ENCODE measurements at places on chromosomes 2 and 18. TPM values are rescaled to one million over a fixed set of nuclear protein-coding genes. Genes with fewer than 3 reads are reported as not detected.

- DNase-seq = no peak
These were observed 702.9 kb upstream of the ACVR2A start for GRCh38 chr2:147141930-147142329.

The FAM237A gene
- not detected for total RNA-seq

DNA sequence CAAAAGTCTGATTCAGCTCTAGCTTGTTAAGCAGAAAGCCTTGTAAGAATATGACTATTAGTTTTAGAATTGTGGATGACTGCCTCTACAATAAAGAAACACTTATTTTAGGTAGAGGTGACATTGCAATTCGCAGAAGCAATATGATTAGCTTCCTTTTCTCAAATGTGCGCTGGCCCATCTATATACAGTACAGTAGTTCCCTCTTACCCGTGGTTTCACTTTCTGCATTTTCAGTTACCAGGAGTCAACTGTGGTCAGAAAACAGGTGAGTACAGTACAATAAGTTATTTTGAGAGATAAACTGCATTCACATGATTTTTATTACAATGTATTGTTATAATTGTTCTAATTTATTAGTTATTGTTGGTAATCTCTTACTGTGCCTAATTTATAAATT is 405.1 kb downstream of the GPD2 start:
- DNase-seq = no peak

The NYAP2 gene
- total RNA-seq = not detected

DNA sequence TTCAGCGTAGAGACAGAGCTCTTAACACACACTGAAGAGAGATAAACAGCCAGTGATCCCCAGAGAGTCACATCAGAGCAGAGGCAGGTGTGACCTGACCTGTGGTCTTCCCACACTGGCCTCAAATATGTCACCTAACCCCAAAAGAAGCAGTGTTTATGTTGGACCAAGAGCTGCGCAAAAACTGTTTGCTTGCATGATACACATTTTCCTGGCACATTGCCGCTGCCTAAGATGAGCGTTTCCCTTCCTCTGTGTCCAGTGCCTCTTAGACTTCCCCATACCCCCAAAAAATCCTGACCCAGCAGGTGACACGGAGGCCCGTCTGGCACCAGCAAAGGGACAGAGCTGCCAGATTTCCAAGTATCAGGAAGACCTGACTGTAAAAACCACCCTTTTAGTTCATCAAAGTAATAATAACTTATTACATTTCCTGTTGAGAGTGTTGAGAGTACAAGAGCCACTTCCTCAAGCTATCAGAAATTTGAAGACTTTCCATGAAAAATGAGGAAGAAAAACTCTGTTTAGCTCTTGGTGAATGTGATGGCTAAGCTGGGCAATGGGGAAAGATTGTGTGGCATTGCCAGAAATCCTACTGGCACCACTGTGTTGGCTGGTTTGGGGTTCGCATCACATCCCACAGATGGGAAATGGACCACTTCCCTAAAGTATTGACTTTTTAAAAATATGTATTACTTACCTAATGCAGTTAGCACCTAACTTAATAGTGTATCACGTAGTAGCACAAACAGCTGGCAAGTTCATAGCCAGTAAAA is 6.7 kb downstream of the TNFRSF11A start:
- peak; percentile 52 for DNase-seq

The GRHL1 gene
- 0.85 TPM for total RNA-seq

The PDCD1 gene
- 3.8 TPM for total RNA-seq

GRCh38 chr18:79487801-79488201 is 92.1 kb downstream of the NFATC1 start:
- DNase-seq = no peak

GRCh38 chr2:129457277-129457818 is 522.1 kb upstream of the RAB6C start:
- no peak for DNase-seq

DNA sequence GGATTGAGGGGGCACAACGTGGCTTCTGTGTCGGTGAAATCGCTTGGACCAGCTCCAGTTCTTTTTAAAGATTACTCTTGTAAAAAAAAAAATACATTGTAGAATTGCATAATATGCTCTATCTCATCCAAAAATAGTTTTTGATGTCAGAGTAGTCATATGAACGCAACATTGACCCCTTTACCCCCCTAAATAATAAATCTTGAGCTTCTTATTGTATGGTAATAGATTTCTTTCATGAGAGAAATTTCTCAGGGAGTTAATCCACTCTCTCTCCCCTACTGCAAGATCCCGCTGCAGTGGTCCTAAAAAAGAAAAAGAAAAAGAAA is 50.2 kb upstream of the PAIP2B start:
- DNase-seq = no peak

The NAGK gene
- 38.3 TPM for total RNA-seq

DNA sequence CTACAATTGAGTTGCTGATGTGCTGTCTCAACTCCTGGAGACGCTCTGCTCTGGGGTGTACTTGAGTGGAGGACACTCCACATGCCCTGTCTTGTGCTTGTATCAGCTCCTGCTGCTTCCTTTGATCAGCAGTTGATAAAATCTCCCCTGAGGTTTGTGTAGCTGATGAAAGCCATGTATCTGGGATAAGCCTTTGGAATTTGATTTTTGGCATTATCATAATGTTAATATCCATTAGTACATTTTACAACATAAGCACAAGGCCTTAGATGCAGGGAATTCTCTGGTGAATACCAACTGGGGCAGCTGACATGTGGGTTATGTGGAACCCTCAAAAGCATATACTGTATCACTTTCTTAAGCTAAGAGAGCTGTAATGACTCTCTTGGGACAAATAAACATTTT is 222.7 kb upstream of the ITGA4 start:
- no peak for DNase-seq

The REG3A gene
- not detected for total RNA-seq

The CFAP221 gene
- total RNA-seq = 2.2 TPM
